ENCODE measurements at places on chromosomes 1 and 21.
A peak's percentile ranks its signal among the peaks of the same experiment; 100 is the strongest.

GRCh38 chr1:19317126-19317910 lies 5.2 kb downstream of the SLC66A1 start:
- H3K4me1 ChIP-seq: peaks cover 10% of the 10 kb centered on the region
- H3K36me3 ChIP-seq: peaks cover 38% of the 10 kb centered on the region
- H3K27ac ChIP-seq: no peak overlapping the region
- H3K27me3 ChIP-seq: no peaks in the 10 kb centered on the region

DNA sequence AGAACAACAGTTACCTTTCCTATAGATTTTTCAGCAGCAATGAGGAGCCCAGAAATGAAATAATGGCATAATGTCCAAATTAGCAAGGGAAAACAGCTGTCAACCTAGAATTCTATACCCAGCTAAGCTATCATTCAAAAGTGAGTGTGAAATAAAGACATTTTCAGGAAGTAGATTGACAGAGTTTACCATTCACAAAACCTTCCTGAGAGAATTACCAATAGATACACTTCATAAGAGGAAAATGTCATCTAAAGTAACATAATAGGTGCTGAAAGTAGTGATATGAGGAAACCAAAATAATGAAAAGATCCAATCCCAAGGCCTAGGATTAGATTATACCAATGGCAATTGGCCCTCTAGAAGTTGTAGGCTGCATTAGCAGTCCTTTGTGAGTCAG lies 34.6 kb downstream of the OBSCN start:
- no peaks in the 10 kb centered on the region for H3K27me3 ChIP-seq
- DNase-seq: no peak
- H3K27ac ChIP-seq: no peak overlapping the region
- H3K36me3 ChIP-seq: no peaks in the 10 kb centered on the region

DNA sequence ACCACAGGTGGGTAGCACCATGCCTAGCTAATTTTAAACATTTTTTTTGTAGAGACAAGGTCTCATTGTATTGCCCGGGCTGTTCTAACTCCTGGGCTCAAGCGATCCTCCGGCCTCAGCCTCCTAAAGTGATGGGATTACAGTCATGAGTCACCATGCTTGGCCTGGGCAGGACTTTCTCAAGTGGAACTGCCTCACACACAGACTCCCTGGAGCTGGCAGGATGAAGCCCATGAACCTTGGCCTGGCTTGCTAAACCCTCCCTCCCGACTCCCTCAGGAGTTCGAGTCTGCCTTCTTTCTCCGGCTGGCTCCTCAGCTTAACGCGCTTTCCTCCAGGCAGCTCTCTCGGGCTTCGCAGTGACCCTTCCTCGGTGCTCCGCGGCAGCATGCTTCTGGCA lies 7.7 kb upstream of the ECE1 start:
- peaks cover 86% of the 10 kb centered on the region for H3K4me1 ChIP-seq
- H3K36me3 ChIP-seq: no peaks in the 10 kb centered on the region
- no peaks in the 10 kb centered on the region for H3K27me3 ChIP-seq
- no peak overlapping the region for H3K27ac ChIP-seq

DNA sequence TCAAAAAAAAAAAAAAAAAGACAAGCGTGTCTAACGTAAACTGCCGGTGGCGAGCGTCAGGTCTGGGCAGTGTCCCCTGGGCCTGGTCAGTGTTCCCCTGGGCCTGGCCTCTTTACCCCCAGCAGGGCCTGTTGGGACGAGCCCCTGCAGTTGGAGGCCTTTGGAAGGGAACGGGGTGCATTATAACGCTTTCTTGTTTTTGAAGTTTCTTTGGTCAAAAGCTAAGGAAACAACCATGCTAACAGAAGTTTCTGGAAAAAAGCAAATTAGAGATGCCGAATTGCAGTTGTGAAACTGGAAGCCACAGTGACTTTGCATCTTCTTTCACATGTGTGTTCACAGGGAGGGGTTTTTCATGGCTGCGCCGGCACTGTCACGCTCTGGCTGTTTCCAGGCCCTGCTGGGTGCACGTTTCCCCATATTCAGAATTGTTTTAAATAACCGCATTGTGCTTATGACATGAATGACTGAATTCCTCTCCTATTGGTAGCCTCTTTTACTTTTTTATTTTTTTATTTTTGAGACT lies 16.0 kb downstream of the RRP1 start:
- H3K4me3 ChIP-seq: no peak overlapping the region
- H3K36me3 ChIP-seq: peaks cover 13% of the 10 kb centered on the region
- H3K27me3 ChIP-seq: no peaks in the 10 kb centered on the region
- H3K4me1 ChIP-seq: peaks cover 17% of the 10 kb centered on the region
- no peak overlapping the region for H3K27ac ChIP-seq

DNA sequence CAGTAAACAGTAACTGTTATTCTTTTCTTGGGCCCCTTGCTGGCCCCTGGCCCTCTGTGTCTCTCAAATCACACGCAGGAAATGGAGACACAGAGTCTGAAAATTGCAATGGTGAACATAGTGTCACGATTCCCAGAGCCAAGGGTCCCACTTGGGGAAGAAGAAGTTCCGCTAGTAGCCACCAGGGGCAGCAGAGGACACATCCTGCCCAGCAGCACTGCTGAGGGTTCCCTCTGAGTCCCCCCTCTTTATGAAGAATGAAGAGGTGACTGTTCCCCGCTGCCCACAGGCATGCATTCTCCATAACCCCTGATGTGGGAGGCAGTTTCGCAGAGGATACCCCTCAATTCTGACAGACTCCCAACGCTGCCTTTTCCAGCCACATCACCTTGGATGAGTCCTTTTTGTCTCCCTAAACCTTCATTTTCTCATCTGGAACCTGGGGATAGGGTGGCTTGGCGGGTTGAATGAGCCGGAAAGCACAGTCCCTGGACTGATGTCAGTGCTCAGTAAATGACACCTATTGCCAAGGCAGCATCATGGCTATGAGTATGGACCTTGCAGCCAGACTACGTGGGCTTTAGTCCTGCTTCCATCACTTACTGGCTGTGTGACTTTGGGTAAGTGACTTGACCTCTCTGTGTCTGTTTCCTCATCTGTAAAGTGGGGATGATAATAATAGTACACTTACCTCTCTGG lies 238.0 kb upstream of the TMEM51 start:
- no peak overlapping the region for H3K27ac ChIP-seq
- H3K36me3 ChIP-seq: no peaks in the 10 kb centered on the region

DNA sequence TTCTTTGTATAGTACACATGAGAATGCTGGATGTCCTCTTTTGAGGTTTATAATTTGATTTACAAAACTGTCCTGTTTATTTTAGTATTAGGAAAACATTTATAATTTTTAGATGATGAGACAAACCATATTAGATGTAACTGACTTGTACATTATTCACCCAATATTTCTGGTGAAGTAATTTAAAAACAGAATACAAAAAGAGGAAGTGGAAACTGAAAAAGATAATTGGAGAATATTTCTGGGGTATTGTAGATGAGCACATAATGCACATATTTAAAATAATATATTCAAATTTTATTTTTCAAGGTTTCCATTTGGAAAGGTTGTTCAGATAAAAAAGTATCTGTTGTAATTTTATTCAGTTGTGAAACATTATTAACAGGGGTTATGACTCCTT lies 40.7 kb downstream of the XPR1 start:
- H3K4me3 ChIP-seq: no peak overlapping the region
- no peaks in the 10 kb centered on the region for H3K36me3 ChIP-seq
- DNase-seq: no peak

GRCh38 chr1:174040387-174040786 lies 18.2 kb upstream of the RC3H1 start:
- H3K4me1 ChIP-seq: peaks cover 4% of the 10 kb centered on the region
- no peaks in the 10 kb centered on the region for H3K36me3 ChIP-seq
- H3K27me3 ChIP-seq: no peaks in the 10 kb centered on the region
- H3K27ac ChIP-seq: no peak overlapping the region
- DNase-seq: no peak
- no peak overlapping the region for H3K4me3 ChIP-seq

DNA sequence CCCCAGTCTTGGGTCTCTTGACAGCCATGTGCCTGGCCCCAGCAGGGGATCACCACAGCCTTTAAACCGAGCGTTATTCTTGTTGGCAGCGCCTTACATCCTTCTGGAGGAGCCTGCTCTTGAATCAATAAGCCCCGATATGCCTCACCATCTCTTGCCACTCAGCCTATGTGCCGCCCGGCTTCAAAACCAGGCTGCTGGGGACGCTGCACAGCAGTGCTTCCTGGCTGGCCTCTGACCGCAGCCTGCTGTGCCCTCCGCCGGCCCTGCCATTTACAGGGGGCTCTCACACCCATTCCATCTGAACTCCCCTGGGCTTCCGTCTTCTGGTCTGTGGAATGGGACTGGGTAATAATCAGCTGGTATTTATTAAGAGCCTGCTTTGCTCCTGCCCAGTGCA lies 3.0 kb upstream of the PEX10 start:
- H3K36me3 ChIP-seq: peaks cover 3% of the 10 kb centered on the region
- H3K4me1 ChIP-seq: peaks cover 37% of the 10 kb centered on the region
- no peak overlapping the region for H3K4me3 ChIP-seq
- H3K27me3 ChIP-seq: peaks cover 50% of the 10 kb centered on the region
- DNase-seq: no peak
- H3K27ac ChIP-seq: peak overlapping the region; percentile 77

DNA sequence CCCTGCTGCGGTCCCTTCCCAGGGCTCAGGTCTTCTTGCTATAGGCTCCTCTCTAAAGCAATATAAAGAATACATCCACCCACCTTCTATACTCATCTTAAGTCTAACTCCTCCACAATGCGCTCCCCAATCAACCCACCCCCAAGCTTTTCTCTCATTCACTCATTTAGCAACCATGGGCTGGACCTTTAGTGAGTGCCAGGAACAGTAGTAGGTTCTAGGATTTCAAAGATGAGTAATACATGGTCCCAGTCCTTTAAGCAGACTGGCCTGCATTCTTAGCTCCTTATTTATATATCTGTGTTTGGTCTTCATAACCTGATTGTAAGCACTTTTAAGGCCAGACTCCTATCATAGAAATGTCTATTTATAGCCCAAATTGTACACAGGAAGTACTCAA lies 5.9 kb downstream of the CAMK1G start:
- H3K4me3 ChIP-seq: no peak overlapping the region
- no peaks in the 10 kb centered on the region for H3K36me3 ChIP-seq
- H3K27ac ChIP-seq: no peak overlapping the region
- peaks cover 7% of the 10 kb centered on the region for H3K4me1 ChIP-seq
- no peaks in the 10 kb centered on the region for H3K27me3 ChIP-seq

DNA sequence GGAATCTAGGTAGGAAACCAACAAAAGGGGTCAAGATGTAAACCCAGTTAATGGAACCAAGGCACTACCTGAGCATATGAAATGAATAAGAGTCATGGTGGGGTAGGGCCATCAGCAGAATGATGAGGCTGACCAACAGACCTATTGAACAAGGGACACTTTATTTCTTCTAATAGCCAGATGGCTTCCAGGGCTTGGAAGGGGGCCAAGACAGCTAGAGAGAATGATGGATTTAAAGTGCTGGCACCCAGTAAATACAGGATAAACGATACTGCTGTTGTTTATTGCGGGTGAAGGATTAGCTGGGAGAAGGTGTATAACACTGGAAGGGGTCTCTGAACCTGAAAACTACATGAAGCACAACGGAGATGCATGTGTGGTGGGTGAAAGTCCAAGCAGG lies 15.6 kb downstream of the DDAH1 start:
- H3K27ac ChIP-seq: no peak overlapping the region
- no peaks in the 10 kb centered on the region for H3K36me3 ChIP-seq
- peaks cover 7% of the 10 kb centered on the region for H3K4me1 ChIP-seq
- no peak overlapping the region for H3K4me3 ChIP-seq
- DNase-seq: no peak

- H3K4me3 ChIP-seq: no peak overlapping the region
- no peak for DNase-seq
- H3K36me3 ChIP-seq: no peaks in the 10 kb centered on the region
- no peaks in the 10 kb centered on the region for H3K27me3 ChIP-seq
- H3K4me1 ChIP-seq: no peaks in the 10 kb centered on the region
Measured at GRCh38 chr21:24272521-24272938, 1334.8 kb downstream of the MRPL39 start.

- H3K27ac ChIP-seq: no peak overlapping the region
- H3K36me3 ChIP-seq: no peaks in the 10 kb centered on the region
- no peak for DNase-seq
- H3K27me3 ChIP-seq: no peaks in the 10 kb centered on the region
- no peaks in the 10 kb centered on the region for H3K4me1 ChIP-seq
- H3K4me3 ChIP-seq: no peak overlapping the region
Measured at GRCh38 chr21:42461881-42462877, 33.8 kb downstream of the RSPH1 start.

DNA sequence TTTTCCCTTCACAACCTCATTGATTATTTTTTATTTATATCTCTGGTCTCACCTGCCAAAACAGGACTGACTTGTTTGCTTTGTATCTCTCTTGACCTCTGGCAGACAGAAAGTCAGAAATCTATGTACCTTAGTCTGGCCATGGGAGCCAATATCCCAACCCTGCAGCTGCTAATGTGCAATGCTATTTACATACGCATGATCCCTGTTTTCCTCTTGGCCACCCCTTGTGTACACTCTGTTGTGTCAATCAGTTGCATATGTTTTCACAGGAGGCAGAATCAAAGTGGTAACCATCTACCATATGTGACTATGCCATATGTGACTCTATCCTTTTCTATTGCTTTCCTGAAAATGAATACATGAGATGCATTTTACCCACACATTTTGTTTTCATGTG lies 688.8 kb downstream of the PLA2G4A start:
- no peaks in the 10 kb centered on the region for H3K27me3 ChIP-seq
- no peak for DNase-seq
- no peaks in the 10 kb centered on the region for H3K36me3 ChIP-seq
- H3K4me3 ChIP-seq: no peak overlapping the region

DNA sequence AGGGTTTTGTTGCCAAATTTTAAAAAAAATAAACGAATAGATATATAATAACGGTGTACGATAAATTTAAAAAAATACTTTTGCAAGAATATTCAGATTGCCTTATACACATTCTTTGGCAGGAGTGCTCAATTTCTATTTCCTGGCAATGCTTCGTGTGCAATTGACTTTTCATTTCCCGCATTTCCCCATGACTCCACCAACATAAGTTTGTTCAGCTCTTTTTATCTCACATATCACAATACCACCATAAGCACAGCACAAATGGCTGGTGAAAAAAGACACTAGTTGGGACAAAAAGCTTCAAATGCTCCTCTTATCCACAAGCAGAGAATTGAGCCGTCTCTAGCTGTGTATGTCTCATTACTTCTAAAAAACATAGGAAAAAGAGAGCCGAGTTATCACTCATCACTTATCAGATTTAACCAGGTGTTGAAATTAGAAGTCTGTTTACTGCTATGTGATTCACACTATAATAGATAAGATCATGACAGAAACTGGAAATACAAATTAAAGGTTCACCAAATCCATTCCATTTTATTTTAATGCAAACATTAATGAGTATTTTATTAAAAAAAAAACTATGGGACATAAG lies 28.9 kb upstream of the RGS1 start:
- H3K36me3 ChIP-seq: no peaks in the 10 kb centered on the region
- DNase-seq: no peak
- H3K27me3 ChIP-seq: no peaks in the 10 kb centered on the region
- H3K4me3 ChIP-seq: no peak overlapping the region
